ENCODE measurements at places on chromosomes 5 and 9.

DNA sequence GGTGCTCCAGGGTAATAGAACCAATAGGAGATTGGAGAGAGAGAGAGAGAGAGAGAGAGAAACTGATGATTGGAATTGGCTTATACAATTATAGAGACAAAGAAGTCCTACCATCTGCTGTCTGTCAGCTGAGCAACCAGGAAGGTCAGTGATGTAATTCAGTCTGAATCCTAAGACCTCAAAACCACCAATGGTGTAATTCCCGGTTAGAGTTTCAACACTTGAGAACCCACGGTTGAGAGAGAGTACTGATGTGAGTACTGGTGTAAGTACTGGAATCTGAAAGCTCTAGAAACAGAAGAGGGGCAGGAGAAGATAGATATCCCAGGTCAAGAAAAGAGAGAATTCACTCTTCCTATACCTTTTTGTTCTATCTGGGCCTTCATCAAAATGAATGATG is 775.8 kb downstream of the EFNA5 start:
- no peak for DNase-seq

DNA sequence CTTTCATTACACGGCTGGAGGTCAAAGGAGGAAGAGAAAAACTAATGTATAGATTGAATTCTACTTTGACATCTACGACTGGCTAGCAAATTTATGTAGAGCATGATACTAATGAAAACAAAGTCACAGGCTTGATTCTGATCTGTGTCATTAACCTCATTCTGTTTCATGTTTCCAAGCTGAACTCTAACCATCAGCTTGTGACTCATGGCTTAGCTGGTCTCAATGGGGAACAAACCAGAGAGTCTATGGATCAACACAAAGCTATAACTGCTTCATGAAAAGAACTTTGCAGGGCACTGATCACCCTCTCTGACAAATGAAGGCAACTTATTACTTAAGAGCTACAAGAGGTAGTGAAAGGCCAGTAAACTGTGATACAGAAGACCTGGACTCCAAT is 23.6 kb upstream of the PDE4D start:
- no peak for DNase-seq

DNA sequence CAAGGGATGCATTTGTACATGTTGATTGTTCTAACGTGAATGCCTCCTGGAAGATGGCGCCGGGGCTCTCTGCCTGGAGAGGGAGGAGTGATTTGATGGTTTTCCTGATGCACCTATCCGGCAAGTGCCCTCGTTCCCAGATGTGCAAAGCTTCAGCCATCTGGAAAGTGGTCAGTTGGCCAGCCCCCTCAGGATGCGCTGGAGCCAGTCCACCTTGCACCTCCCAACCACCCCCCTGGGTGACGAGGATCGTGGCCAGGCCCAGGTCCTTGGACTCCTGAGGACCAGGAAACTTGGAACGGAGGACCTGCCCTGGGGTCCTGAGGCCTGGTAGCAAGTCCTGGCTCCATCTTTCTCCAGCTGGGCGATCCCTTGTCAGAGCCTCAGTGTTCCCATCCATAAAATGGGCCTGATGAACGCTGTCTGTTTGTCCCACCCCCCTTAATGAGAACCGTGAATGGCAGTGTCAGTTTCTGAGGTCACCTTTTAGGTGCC is 23.6 kb upstream of the RNU6ATAC start:
- no peak for DNase-seq

DNA sequence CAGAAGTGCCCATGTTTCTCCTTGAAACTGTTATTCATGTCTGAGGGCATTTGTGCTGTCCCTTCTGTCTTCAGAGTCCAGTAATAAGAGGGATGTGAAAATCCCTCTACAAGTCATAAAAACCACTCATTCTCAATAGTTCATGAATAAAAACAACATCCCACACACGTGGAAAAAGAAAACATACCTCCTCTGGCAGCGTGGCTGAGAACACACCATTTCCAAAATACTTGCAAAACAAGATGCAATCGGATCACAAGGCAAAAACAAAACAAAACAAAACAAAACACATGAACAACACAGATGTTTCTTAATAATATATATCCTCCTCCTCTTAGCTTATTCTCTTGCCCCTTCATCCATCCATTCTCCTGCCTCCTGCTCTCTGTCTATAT is 71.0 kb upstream of the EQTN start:
- no peak for DNase-seq

DNA sequence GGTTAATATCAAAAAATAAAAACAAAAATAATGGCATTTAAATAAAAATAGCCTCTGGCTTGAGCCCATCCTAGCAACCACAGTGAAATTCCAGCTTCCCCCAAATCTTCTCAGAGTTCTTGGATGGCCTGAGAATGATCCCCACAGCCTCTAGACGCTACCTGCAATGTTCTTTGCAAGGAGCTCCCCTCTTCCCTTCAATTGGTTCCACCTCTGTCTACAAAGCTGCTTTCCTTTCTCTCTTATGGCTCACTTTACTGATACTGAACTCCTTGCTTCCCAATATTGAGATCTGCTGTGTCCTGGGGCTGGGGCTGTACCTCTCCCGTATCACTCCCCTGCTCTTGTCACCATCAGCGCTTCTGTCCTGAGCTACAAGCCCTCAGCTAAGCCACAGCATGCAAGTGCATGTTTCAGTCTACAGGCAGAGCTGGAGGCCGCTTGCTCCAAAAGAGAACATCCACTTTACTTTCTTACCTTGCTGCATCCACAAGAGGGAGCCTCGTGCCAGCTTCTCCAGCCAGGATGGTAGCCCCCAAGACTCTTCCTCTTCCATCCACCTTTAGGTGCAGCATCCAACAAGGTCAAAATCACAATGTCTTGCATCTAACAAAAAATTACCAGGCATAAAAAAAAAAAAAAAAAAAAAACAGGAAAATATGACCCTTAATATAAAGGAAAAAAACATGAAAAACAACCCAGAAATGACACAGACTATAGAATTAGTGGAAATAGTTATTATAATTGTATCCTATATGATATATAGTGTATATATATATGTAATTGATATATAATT is 57.4 kb upstream of the PRSS3 start:
- peak; percentile 59 for DNase-seq

GRCh38 chr5:73298772-73299630 is 126.0 kb downstream of the TMEM174 start:
- peak; percentile 24 for DNase-seq

DNA sequence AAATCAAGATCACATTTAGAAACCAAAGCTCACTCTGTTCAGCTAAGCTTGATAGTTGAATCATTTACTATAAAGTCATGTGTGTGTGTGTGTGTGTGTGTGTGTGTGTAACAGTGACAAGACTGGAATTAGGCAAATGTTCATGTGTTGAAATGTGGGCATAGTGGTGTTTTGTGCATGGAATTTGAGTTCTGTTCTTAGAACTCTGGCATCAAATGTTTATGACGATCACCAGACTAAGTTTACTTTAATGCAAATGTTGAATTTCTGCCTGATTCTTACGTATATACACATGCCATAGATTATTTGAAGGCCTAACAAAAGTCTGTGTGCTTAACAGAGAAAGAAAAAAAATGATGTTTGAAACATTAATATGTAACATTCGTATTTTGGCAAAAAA is 72.8 kb upstream of the COL5A1 start:
- no peak for DNase-seq

DNA sequence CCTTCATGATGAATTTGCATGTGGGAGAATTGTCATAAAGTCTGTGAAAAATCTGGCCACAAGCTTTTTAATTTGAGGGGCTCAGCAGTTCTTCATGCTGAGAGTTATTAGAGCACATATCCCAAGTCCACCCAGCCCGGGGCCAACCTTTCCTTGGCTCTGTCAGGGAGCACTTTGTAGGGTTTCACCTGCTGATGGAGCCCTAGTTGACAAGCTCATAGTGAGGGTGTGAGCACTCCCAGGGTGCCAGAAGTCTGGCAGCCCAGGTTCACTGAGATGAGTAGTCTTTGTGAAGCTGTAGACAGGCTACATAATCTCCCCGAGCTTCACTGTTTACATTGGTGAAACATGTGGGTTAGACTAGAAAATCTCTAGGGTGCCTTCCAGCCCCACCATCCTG is 97.2 kb upstream of the NREP start:
- DNase-seq: no peak

GRCh38 chr9:114216081-114216480 is 60.7 kb downstream of the COL27A1 start:
- no peak for DNase-seq

Measured in erythroblast (primary cell).